ENCODE measurements at places on chromosomes 5 and 9. TPM values are rescaled to one million over a fixed set of nuclear protein-coding genes. Genes with fewer than 3 reads are reported as not detected.

FOXI1 gene
- total RNA-seq: not detected

ABCA2 gene
- total RNA-seq: 25.0 TPM

PCDHB11 gene
- not detected for total RNA-seq

DNAJC21 gene
- 69.6 TPM for total RNA-seq

IFNA13 gene
- total RNA-seq: not detected

ADGRD2 gene
- not detected for total RNA-seq

DNA sequence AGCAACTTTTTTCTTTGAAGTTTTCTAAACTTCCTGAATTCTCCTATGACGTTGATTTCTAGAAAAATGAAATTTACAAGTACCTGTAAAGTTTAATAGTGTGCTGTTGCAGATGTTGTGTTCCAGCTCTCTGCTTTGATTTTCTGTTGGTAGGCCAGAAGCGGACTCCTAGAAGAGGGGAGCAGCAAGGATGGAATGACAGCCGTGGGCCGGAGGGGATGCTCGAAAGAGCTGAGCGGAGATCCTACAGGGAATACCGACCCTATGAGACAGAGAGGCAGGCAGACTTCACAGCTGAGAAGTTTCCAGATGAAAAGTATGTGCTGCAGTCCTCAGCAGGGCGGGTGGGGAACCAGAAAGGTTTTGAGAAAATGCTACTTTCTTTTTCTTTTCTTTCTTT lies 8.3 kb downstream of the HABP4 start:
- DNase-seq: no peak
- no peak overlapping the region for H3K27ac ChIP-seq
- H3K36me3 ChIP-seq: peaks cover 6% of the 10 kb centered on the region
- peaks cover 9% of the 10 kb centered on the region for H3K4me1 ChIP-seq

- H3K36me3 ChIP-seq: no peaks in the 10 kb centered on the region
- H3K4me3 ChIP-seq: no peak overlapping the region
- H3K27ac ChIP-seq: no peak overlapping the region
- peaks cover 3% of the 10 kb centered on the region for H3K27me3 ChIP-seq
- H3K4me1 ChIP-seq: no peaks in the 10 kb centered on the region
These were observed 27.5 kb upstream of the BOD1 start for GRCh38 chr5:173643964-173644363.

DNA sequence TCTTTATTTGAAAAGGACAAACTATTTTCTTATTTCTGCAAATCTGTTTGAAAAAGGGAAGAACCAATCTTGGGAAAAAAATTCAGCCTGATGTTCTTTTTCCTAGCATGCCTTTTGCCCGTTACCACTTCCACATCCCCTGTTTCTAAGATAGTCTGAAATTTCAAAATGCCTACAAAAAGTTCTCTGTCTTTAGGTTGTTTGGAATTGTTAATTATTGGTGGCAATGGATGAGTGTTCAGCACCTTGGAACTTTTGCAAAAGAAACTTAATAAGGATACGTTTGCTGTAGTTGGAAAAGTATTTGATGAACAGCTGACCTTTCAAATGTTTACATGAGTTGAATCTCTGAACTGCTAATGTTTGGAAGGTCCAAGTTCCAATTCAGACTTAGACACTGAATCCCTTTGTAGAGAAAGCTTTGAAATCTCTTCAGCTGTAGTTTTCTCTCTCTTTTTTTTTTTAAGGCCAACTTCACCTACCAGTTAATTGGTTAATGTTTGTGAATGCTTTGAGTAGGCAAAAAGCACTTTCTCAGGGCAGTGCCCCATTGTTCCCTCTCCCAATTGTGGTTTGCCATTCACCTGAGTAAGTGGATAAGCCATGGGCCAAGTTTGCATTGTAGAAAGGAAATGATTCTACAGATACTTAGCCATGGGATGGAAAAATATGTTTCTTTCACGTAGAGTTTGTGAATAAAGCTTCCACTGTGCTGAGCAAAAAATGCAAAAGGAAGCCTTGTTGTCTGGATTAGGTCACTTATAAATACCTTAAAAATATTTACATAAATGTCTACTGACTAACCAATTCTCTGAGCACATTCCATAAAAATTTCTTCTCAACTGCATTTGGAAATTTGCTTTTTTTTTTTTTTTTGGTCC lies 156.4 kb upstream of the ELL2 start:
- H3K27ac ChIP-seq: no peak overlapping the region
- peaks cover 1% of the 10 kb centered on the region for H3K36me3 ChIP-seq
- no peak overlapping the region for H3K4me3 ChIP-seq
- peaks cover 2% of the 10 kb centered on the region for H3K27me3 ChIP-seq
- peaks cover 6% of the 10 kb centered on the region for H3K4me1 ChIP-seq
- no peak for DNase-seq

DNA sequence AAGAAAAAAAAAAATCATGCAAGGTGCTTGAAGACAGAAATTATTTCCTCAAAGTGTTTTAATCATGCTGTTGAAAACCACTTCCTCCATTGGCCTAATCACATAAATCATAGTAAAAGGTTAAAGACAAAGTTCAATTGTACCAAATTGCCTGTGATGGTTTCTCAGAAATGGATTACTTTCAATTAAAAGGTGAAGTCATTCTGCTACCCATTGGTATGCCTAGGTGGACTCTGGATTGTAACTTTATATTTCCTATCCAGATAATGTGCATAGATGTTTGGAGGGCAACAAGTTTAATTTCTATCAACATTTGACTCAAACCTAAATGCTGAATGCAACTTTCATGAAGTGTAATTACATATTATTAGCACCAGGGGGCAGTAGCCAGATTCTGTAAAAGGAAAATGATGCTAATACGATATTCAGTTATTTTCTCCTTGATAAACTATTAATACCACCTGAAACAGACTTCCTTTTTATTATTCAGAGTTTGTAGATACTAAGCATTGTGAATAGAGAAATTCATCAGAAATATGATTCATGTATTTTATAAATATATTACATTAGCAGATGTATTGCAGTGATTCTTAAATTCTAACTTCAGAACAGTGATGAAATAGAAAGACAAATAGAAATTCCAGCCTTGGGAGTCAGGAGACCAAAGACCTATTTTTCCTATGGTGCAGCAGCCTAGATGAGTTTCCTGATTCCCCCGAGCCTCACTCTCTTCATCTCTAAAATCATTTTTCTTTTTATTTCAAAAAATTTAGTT lies 148.2 kb downstream of the CAAP1 start:
- H3K27me3 ChIP-seq: peaks cover 11% of the 10 kb centered on the region
- H3K36me3 ChIP-seq: no peaks in the 10 kb centered on the region
- no peak for DNase-seq
- H3K4me1 ChIP-seq: no peaks in the 10 kb centered on the region
- H3K27ac ChIP-seq: no peak overlapping the region

DNA sequence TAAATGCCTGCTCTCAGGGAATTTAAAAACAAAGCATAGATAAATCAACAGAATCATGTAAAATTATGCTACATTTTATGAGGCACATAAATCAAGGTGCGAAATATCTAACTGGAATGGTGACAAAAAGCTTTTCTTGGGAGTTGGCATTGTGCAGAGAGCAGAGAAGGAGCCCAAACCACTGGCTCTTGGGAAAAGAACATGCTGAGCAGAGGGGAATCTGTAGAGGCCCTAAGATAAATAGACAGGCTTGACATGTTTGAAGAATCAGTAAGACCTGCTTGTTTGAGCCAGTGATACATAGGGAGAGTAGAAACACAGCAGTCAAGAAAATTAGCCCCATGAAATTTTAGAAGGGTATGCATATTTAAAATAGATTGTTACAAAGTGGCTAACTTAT lies 85.8 kb downstream of the GABRB2 start:
- H3K4me3 ChIP-seq: no peak overlapping the region
- H3K4me1 ChIP-seq: no peaks in the 10 kb centered on the region
- no peaks in the 10 kb centered on the region for H3K27me3 ChIP-seq

- H3K27me3 ChIP-seq: no peaks in the 10 kb centered on the region
- H3K4me3 ChIP-seq: no peak overlapping the region
- no peaks in the 10 kb centered on the region for H3K4me1 ChIP-seq
These were observed 3.3 kb downstream of the OR5C1 start for GRCh38 chr9:122791872-122792669.

DNA sequence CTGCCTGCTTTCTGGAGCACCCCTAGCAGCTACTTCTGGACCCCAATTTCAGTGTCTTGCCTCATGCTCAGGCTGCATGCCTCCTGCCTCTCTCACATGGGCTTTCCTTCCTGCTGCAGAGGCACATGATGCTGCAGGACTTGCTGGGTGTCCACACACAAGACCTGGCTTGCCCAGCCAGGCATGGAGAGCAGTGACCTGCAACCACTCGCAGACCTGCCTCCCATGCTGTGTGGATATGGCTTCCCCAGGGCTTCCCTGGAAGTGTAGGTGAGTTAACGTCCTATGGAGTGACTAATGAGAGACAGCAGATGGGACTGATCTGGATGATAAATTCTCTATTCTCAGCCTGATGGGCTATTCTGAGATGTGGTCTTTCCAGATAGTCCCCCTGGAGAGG lies 53.2 kb upstream of the SMIM32 start:
- H3K27ac ChIP-seq: no peak overlapping the region
- H3K36me3 ChIP-seq: no peaks in the 10 kb centered on the region
- peaks cover 2% of the 10 kb centered on the region for H3K27me3 ChIP-seq
- no peaks in the 10 kb centered on the region for H3K4me1 ChIP-seq
- DNase-seq: no peak

GRCh38 chr9:107705521-107705920 lies 216.0 kb upstream of the KLF4 start:
- H3K27me3 ChIP-seq: no peaks in the 10 kb centered on the region
- no peak for DNase-seq
- H3K27ac ChIP-seq: no peak overlapping the region
- H3K4me3 ChIP-seq: no peak overlapping the region
- no peaks in the 10 kb centered on the region for H3K4me1 ChIP-seq

- no peaks in the 10 kb centered on the region for H3K27me3 ChIP-seq
- H3K27ac ChIP-seq: no peak overlapping the region
- no peaks in the 10 kb centered on the region for H3K36me3 ChIP-seq
- H3K4me1 ChIP-seq: no peaks in the 10 kb centered on the region
These were observed 31.6 kb downstream of the DTWD2 start for GRCh38 chr5:118956727-118957126.

DNA sequence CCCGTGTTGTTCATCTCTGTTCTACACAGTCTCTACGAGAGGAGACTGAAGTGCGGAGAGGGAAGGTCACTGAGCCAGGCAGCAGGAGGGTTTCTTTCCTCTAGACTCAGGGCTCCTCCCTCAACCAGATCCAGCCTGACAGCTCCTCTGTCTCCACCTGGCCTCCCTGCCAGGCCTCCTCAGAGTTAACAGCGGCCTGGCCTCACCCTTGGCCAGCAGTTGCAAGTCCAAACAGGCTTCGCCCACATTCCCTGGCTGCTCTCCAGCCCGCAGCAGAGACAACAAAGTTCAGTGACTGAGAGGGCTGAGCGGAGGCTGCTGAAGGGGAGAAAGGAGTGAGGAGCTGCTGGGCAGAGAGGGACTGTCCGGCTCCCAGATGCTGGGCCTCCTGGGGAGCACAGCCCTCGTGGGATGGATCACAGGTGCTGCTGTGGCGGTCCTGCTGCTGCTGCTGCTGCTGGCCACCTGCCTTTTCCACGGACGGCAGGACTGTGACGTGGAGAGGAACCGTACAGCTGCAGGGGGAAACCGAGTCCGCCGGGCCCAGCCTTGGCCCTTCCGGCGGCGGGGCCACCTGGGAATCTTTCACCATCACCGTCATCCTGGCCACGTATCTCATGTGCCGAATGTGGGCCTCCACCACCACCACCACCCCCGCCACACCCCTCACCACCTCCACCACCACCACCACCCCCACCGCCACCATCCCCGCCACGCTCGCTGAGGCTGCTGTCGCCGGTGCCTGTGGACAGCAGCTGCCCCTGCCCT lies at the start of gene HRCT1:
Gene HRCT1, plus strand, starts transcription at position 291 of the 768 bp plus-strand sequence. Its CDS starts 86 bp downstream, at position 377.
- H3K4me3 ChIP-seq: no peak within 1 kb of the TSS
- H3K27me3 ChIP-seq: peaks cover 10% of the 10 kb centered on the region
- peaks cover 28% of the 10 kb centered on the region for H3K4me1 ChIP-seq
- DNase-seq: peak; percentile 47
- H3K27ac ChIP-seq: no peak within 1 kb of the TSS

- H3K4me3 ChIP-seq: no peak overlapping the region
- no peaks in the 10 kb centered on the region for H3K36me3 ChIP-seq
- H3K27me3 ChIP-seq: no peaks in the 10 kb centered on the region
- H3K4me1 ChIP-seq: no peaks in the 10 kb centered on the region
- no peak for DNase-seq
- no peak overlapping the region for H3K27ac ChIP-seq
These were observed 61.9 kb downstream of the WWC1 start for GRCh38 chr5:168353216-168353957.

GRCh38 chr5:19865336-19866089 lies 122.5 kb downstream of the CDH18 start:
- H3K36me3 ChIP-seq: no peaks in the 10 kb centered on the region
- no peak overlapping the region for H3K4me3 ChIP-seq
- H3K4me1 ChIP-seq: no peaks in the 10 kb centered on the region
- no peak overlapping the region for H3K27ac ChIP-seq
- no peaks in the 10 kb centered on the region for H3K27me3 ChIP-seq
- no peak for DNase-seq

DNA sequence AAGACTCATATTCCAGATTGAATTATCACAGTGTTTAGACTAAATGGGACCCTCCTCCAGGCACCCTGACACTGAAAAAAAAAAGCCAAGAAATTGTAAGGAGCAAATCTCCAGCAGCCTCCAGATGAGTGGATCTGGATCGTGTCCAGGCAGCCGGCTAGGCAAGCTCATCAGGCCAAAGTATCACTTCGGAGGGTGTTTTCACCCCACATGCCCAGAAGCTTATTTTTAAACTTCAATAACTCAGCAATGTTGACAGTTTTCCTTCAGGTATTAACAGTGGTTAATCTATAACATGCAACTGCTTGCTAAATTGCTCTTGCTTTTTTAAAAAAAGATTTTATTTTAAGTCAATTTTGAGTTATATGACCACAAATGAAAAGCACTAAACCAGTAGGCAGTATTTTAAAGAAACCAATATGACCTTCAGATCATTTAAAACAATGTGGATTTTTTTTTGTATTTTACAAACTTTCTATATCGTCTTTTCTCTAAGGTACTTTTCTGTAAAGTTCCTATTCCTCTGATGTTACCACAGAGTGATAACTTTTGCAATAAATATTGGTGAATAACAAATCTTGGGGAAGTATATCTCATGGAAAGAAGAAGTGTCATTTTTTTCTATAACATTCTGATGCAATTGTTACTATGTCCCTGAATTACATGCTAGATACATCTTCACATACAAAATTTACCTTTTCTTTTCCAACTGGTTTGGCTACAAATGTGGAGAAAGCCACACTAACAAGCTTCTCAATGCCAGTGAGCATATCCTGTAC lies 30.7 kb downstream of the ACOT12 start:
- no peaks in the 10 kb centered on the region for H3K36me3 ChIP-seq
- no peaks in the 10 kb centered on the region for H3K4me1 ChIP-seq
- H3K27ac ChIP-seq: no peak overlapping the region

GRCh38 chr9:7228726-7229125 lies 471.0 kb downstream of the KDM4C start:
- H3K4me1 ChIP-seq: peaks cover 12% of the 10 kb centered on the region
- H3K27ac ChIP-seq: no peak overlapping the region
- no peak overlapping the region for H3K4me3 ChIP-seq
- H3K27me3 ChIP-seq: peaks cover 27% of the 10 kb centered on the region
- no peak for DNase-seq

GRCh38 chr9:12790001-12790400 lies 15.2 kb downstream of the LURAP1L start:
- no peaks in the 10 kb centered on the region for H3K27me3 ChIP-seq
- H3K36me3 ChIP-seq: no peaks in the 10 kb centered on the region
- H3K4me1 ChIP-seq: no peaks in the 10 kb centered on the region
- no peak overlapping the region for H3K27ac ChIP-seq
